ENCODE measurements at places on chromosomes 4 and X.

DNA sequence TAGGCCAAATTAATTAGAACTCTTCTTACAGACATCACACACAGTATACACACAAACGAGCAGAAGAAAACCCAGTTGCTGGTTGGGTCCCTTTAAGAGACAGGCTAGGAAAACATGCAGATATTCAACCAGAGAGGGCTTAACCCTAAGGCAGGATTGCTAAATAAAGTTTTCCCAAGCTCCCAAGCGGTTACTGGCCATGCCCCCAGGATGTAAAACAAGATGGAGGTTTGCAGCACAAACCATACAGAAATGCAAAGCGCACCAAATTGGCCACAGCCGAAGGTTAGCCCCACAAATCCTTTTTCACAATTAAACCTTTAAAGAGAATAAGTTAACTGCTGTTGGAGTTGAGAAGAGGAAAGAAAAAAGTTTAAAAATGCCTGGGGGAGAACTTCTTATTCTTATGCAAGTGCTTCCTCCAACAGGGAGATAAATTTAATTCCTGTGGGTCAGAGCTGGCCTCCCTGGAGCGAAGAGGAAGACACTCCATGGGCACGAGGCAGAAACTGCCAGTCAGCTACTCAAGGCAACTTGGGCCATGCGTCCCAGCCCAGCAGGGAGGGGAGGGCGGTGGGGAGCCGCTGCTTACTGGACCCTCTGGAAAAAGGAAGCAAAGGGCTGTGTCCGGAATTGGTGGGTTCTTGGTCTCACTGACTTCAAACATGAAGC lies 167.6 kb upstream of the ARSJ start:
- DNase-seq = no peak

GRCh38 chrX:49627086-49627777 lies 28.4 kb downstream of the GAGE1 start:
- no peak for DNase-seq

GRCh38 chr4:4341861-4342650 lies 44.8 kb upstream of the NSG1 start:
- no peak for DNase-seq

- no peak for DNase-seq
These were observed 202.6 kb downstream of the SPOCK3 start for GRCh38 chr4:167031534-167032156.

DNA sequence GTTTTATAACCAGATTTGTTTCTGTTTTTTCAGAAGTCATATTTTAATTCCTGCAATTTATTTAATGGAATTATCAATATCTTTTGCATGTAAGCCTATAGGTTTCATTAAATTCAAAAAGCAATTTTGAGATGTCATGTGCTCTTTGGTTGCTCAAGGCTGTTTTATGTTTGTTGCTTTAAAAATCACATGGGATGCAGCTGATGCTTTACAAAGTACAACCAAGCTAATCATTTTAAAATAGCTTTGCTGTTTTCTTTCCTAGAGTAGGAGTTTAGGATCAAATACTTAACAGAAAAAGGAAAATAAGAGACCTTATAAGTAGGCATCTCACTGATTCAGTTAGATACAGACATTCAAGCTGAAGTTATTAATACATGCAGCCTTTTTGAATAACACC lies 11.3 kb downstream of the CPEB2 start:
- no peak for DNase-seq

GRCh38 chr4:86926435-86927086 lies 8.2 kb upstream of the AFF1 start:
- DNase-seq = no peak

- DNase-seq = no peak
These were observed 800.2 kb upstream of the FTHL17 start for GRCh38 chrX:31872007-31872406.

- DNase-seq = no peak
These were observed 35.2 kb downstream of the DTHD1 start for GRCh38 chr4:36316607-36317006.

DNA sequence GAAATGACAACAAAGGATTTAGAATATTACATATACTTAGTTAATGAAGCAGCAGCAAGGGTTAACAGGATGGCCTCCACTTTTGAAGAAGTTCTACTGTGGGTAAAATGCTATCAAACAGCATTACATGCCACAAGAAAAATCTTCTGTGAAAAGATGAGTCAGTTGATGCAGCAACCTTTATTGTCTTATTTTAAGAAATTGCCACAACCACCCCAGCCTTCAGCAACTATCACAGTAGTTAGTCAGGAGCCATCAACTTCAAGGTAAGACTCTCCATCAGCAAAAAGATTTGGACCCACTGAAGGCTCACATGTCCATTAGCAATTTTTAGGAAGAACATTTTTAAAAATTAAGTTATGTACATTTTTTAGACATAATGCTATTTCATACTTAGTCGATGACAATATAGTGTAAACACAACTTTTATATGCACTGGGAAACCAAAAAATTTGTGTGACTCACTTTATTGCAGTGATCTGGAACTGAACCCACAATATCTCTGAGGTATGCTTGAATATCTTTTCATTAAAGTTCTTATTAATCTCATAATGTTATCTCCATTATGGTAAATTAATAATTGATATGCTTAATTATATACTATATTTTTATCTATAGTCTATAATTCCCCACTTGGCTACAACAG lies 81.2 kb downstream of the SPCS3 start:
- DNase-seq = no peak

- no peak for DNase-seq
These were observed 88.9 kb downstream of the RASL11B start for GRCh38 chr4:52951016-52951415.

- peak; percentile 1 for DNase-seq
These were observed 42.9 kb upstream of the INTS6L start for GRCh38 chrX:135477576-135477975.

DNA sequence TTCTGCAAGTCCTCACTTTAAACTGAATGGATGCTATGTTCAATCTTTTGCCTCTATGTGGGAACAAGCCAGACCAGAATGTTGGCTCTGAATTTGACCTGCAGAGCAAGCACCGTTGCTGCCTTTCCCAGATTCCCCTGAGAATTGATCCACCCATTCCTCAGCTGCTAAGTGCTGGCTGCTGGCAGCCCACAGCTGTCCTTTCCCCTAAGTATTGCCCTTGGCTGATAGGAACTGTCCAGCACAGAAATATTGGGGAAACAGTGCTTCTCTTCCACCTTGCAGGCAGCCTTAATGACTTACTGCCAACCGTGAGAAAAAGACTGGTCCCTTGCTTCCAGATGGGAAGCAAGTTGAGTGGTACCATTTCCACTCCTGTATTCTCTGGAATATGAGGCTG lies 475.9 kb downstream of the PDHA2 start:
- no peak for DNase-seq

DNA sequence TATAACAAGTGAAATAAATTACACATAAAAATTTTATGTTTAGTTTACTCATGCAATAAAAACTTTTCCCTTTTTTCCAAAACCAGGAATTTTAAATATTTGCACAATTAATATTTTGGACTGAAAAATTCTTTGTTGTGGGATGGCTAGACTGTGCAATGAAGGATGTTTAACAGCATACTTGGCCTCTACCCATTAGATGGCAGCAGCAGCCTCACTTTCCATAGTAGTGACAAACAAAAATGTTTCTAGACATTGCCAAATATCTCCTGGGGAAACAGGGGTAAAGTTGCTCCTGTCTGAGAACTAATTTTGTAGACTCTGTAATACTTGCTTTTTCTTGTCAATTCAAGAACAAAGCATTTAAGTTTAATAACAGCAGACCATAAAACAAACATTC lies 49.8 kb downstream of the SCLT1 start:
- DNase-seq = no peak

GRCh38 chr4:84502333-84502954 lies 3.4 kb upstream of the NKX6-1 start:
- no peak for DNase-seq

- no peak for DNase-seq
These were observed 20.8 kb downstream of the ARHGEF6 start for GRCh38 chrX:136759968-136760367.

- DNase-seq = no peak
These were observed 47.2 kb downstream of the AFAP1 start for GRCh38 chr4:7892212-7893019.

GRCh38 chr4:88101165-88101564 lies 57.3 kb downstream of the ABCG2 start:
- no peak for DNase-seq

GRCh38 chrX:122055460-122055859 lies 1008.0 kb downstream of the GLUD2 start:
- no peak for DNase-seq

- no peak for DNase-seq
These were observed 869.6 kb downstream of the CCSER1 start for GRCh38 chr4:90996813-90997212.

DNA sequence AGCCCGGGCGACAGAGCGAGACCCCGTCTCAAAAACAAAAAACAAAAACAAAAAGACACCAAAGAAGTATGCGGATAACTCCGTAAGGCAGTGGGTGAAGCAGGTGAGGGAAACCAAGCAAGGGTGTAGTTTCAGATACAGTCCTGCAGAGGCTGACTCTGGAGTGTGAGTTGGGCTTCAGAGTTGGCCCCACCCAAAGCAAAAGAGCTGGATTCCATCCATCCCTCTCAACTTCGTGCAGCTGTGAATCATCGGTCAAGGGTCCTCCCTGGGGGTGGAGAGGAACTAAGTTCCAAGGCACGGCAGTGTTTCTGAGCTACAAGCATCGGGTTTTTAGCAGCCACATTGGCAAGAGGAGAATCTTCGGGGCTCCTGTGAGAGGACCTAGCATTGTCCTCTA lies 43.9 kb upstream of the FAM9A start:
- no peak for DNase-seq

DNA sequence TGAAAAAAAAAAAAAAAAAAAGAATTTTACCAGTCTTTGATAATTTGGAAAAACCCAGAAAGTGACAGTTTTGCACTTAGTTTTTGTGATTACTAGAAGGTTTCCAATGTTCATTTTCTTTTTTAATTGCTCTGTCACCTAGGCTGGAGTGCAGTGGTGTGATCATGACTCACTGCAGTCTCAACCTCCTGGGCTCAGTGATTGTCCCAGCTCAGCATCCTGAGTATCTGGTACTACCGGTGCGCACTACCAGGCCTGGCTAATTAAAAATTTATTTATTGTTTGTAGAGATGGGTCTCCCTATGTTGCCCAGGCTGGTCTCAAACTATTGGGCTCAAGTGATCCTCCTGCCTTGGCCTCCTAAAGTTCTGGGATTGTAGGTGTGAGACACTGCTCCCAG lies 3.3 kb downstream of the NUDT9 start:
- no peak for DNase-seq

GRCh38 chrX:78957768-78958130 lies 12.6 kb downstream of the P2RY10 start:
- no peak for DNase-seq

DNA sequence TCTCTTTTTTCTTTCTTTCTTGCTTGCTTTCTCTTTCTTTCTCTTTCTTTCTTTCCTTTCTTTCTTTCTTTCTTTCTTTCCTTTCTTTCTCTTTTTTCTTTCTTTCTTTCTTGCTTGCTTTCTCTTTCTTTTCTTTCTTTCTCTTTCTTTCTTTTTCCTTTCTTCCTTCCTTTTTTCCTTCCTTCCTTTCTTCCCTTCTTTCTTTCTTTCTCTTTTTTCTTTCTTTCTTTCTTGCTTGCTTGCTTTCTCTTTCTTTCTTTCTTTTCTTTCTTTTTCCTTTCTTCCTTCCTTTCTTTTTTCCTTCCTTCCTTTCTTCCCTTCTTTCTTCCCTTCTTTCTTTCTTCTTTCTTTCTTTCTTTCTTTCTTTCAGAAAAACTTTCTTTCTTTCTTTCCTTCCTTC lies 108.1 kb upstream of the SHOX start:
- no peak for DNase-seq

GRCh38 chrX:107454302-107454701 lies 4.8 kb downstream of the FRMPD3 start:
- no peak for DNase-seq

DNA sequence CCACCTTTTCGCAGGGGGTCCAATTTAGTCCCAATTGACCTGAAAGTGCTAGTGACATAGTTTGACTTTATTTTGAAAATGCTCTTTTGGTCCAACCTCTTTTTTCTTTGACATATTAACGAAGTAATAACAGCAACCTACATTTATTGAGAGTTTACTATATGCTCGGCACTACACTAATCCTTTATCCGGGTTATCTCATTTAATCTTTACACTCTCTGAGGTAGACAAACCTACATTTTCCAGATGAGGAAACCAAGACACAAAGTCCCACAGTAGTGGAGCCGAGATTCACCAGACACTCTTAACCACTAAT lies 307 bp upstream of the ATRX start:
- no peak for DNase-seq

- no peak for DNase-seq
These were observed 15.8 kb upstream of the SPCS3 start for GRCh38 chr4:176303938-176304337.

DNA sequence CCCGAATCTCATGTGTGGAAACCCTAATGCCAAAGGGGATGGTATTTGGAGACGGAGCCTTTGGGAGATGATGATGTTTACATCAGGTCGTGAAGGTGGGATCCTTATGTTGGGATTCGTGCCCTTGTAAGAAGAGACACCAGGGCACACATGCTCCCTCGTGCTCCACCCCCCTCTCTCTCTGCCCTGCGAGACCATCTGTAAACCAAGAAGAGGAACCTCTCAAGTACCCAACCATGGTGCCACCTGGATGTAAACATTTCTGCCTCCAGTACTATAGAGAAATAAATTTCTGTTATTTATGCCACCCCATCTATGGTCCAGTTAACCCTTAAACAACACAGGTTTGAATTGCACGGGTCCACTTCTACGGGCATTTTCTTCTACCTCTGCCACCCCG lies 179.4 kb downstream of the DHRSX start:
- no peak for DNase-seq

- DNase-seq = no peak
These were observed 288.2 kb downstream of the IL1RAPL2 start for GRCh38 chrX:104854188-104854587.

- no peak for DNase-seq
These were observed 102.9 kb upstream of the SLC34A2 start for GRCh38 chr4:25552580-25553271.

DNA sequence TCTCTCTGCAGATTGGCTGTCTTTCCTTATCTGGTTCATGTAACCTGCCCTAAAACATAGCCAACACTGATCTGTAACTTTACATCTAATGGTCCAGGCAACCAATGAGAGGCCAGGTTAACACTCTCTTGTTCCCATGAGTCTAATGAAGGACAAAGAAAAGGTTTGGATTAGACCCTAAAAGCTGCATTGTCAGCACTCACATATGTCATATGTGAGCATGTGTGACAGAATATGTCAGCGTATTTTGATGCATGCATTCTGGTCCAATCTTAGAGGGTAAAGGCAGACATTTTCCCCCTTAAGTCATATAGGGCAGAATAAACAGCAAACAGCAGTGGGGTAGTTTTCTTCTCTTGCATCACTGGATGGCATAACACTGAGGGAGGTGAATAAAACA lies 3.7 kb downstream of the NDST3 start:
- no peak for DNase-seq

DNA sequence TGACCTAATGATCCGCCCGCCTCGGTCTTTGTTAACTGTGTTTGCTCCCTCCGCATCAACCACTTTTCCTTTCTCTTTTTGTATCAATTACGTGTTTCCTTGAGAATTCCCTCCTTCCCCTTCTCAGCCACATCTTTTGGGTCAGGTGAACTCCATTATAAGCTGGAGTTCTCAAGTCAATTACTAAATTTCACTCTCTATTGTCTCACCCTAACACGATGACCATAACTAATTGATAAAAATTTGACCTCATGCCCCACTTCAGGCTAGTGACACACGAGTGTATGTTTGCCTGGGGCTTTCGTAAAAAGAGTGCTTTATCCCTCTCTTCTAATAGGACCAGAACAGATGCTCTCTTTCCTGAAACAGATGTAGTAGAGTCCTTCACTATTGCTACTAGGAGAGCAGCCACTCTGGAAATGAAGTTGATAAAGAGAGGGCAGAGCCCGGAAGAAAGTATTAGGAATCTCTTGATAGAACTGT lies 403.6 kb upstream of the ANXA10 start:
- DNase-seq = no peak
